Activated CD4-positive, alpha-beta T cell treated with anti-CD3 and anti-CD28 coated beads for 24 hours (primary cell): ENCODE measurements at places on chromosomes 4 and X.
A peak's percentile ranks its signal among the peaks of the same experiment; 100 is the strongest.

DNA sequence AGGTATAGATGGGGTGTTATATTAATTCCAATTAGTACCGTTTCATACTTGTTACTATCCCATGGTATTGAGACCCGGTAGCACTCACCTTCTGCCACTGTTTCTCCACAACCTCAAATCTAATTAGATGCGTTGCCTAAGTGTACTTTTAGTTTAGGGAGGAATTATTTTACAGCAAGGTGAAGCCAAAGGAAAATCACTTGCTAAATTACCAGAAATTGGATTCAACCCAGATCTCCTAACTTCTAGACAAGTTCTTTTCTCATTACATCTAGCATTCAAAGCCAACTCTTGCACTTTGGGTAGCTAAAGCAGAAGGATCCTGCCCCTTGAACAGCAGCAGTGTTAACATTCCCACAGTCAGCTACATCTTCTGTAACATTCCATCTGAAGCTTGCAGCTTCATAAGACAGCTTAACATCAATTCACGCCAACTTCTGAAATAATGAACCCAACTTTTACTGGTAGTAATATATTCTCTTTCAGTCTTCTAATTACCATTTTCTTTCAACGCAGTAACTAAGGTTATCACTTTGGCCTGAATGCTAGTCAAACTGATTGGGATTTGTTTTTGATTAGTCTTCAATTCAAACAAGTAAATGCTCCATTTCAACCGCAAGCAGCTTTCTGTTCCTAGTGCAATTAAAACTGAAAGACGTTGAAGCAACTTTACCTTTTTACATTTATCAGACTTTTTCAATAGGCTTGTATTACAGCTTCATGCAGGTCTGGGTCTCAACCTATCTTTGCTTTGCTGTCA lies 934 bp upstream of the SEC31A start:
- no peak for DNase-seq

- DNase-seq: no peak
These were observed 882.7 kb upstream of the PCDH10 start for GRCh38 chr4:132266374-132266773.

DNA sequence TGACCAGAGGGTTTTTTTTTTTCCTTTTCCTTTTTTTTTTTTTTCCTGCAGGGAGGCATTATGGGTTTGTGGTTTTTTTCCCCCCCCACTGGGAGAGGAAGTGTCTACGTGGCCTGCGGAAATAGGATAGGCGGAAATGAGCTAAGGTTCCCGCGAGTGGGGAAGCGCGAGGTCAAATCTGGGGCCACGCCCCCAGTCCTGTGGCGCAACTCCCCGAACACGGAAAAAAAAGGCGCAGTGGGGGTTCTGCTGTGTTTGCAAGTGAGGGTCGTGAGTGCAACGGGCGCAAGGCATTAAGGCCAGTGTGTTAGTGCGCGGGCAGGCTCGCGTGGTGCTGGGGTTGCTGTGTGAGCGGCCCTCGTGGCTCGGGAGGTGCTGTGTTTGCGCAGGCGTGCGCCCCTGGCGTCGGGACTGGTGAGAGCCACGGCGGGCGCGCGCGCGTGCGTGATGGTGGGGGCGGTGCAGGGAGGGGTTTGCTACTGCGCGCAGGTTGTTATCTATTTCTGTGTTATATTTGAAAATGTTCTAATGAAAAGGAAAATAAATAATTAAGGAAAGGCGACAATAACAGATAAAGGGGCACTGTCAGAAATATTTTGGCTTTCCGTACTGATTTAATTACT lies 685 bp upstream of the MORF4L2 start:
- DNase-seq: peak; percentile 77

GRCh38 chrX:135541351-135541750 lies 20.9 kb downstream of the INTS6L start:
- DNase-seq: no peak

- no peak for DNase-seq
These were observed 80.5 kb downstream of the HNRNPD start for GRCh38 chr4:82293304-82293703.

DNA sequence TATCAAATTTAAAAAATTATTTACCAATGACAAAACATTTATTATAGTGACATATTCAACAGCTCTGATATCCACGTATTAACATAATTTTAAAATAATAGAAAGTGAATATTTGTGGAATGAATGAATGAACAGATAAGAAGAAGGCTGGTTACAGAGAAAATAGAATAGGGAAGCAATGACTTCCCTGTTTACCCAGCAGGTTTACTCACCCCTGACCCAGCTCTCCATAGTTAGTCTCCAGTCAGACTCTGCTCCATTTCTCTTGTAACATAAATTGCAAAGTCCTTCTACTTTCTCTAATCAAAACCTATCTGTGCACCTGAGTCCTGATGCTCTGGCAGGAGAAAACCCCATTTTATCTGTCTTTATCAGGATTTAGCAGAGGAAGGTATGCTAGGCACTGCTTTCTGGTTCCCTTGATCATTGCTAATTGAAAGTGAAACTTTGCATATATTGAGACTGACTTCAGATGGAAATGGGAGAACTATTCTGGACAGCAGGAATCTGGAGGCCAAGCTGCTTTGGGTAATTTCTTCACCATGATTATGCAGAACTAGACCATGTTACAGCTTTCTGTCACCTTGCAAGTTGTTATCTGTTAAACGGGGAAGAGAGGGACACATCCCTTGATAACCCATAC lies 363.0 kb downstream of the FAT4 start:
- DNase-seq: no peak

DNA sequence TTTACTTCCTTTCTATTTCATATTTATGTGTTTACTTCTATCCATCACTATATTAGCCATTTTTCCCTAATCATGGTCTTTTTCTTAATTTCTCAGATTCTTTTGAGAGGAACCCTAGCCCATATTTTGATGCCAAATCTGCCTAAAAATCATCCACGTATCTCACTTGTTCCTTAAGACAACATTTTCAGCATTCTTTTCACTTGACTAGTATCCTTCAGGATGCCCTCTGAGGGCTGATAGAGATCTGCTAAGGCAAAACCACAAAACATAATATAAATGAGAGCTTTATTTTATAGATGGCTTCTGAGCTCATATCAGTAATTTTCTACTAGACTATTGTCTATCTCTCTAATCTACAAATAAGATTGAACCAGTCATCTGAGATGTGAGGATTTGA lies 341.9 kb downstream of the GPM6A start:
- no peak for DNase-seq

DNA sequence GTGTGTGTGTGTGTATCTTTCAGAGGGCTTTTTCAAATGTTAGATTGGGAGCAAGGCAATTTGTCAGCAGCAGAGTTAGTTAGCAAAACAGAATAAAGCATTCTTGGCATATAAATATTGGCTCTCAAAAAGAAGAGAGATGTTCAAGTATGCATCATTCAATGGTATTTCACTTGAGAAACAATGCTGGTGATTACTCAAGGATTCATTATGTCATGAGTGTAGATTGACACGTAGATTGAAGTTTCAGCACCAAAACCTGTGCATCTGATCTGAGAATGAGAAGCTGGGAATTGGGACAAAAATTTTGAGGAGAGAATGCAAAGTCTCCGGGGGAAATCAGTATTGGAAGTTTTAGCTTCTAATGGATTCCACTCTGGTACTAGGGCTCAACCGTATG lies 241.4 kb downstream of the FRMPD4 start:
- no peak for DNase-seq

DNA sequence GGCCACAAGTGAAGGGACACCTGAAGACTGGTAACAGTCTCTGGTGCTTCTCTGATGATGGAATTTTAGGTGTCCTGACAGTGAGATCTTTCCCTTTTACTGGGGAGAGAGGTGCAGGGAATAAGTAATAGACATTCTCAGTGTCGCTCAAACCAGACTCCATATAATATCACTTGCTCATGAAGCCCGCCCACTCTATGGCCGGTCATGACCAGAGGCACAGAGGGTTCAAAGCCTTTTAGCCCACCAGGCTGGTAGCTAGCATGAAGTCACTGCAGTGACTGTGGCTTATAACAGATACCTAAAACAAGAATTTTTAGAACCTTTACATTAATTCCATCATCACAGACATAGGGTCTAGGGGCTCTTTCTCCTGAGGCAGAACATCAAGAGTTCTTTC lies 2.9 kb downstream of the CD40LG start:
- no peak for DNase-seq

DNA sequence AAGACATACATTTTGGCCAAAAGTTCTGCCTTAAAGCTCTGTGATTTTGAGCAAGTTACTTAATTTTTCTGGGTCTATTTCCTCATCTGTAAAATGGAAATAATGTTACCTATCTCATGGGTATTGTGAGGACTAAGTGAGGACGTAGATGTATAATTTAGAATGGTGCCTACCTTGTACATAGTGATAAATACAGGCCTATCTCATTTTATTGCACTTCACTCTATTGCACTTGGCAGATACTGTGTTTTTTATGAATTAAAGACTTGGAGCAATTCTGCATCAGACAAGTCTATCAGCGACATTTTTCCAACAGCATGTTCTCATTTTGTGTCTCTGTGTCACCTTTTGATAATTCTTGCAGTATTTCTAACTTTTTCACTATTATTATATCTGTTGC lies 50.9 kb upstream of the RAB9B start:
- no peak for DNase-seq

DNA sequence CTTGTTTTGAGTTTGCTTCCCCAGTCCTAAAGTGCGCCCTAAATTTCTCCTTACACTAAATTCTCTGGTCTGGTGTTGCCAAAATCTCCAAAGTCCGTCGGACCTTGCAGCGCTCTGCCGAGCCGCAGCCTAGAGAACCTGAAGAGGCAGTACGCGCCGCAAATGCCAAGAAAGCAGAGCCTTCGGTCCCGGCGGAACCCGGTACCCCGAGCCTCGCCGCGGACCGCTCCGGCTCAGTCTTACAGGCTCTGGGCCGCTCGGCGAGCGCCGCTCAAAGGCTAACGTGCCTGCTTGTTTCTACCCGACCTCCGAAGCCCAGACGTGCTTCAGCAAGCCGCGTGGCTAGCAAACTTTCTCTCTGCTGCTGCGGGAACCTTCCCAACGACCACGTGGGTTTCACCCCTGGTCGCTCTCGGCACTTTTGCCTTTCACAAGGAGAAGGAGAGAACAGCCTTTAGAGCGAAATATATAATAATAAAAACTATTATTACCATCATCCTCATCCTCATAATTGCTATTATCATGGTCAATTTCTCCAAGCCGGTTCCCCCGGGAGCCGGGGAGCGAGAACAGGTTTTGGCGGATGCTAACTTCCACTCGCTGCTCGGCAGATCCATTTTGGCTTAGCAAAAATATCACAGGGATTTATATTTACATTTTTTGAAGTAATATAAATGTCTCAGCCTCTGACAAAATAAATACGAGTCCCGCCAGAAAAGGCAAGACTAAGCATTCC lies 2.2 kb upstream of the HTR2C start:
- no peak for DNase-seq
